ENCODE measurements at places on chromosomes 11 and 22.

DNA sequence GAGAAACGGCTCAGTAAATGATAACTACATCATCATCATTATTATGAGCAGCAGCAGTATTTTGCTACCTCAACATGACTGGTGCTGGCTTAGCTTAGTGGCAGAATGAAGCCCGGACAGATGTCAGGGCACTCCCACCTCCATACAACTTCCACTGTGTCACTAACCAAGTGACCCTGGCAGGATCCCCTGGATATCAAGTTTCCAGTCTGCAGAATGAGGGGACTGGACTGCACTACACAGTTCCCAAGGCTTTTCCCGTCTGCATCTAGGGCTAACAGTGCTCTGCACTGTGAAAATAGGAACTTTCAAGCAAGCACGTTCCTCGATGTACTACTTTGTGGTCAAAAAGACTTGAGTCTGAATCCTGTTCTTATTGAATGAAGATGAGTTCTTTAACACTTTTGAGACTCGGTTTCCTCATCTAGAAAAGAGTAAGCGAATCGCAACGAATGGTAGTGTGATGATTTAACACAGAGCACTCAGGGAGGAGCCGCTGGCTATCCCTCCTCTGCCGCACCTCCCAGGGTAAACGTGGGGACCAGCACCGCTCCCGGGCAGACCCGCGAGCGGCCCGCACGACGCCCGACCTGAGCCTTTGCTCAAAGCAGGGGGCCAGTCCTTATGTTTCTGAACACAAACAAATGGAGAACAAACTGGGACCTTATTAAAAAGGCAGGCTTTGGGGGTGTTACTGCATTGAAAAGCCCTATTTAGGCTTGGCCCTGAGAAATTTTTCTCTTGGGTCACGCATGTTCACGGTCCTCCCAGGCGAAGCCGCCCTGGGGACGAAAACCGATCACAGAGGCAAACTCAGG is 910 bp downstream of the CLTCL1 start:
- no peak for DNase-seq

DNA sequence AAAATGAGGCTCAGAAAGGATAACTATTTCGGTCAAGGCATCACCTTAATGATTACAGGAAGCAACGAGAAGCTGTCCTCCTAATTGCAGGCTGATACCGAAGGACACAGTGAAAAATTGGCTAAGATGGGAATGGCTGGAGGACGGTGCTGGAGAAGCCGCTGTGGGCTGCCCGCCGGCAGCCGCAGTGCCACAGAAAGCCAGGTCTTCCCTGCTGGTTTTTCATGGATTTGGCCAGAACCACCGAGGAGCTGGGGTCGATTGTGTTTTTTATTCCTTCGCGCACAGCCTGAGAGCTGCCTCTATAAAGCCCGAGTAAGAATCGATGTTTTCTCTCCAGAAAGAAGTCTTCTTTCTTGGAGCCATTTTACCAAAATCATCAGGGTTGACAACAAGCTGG is 1484.2 kb downstream of the BRD1 start:
- DNase-seq = no peak

DNA sequence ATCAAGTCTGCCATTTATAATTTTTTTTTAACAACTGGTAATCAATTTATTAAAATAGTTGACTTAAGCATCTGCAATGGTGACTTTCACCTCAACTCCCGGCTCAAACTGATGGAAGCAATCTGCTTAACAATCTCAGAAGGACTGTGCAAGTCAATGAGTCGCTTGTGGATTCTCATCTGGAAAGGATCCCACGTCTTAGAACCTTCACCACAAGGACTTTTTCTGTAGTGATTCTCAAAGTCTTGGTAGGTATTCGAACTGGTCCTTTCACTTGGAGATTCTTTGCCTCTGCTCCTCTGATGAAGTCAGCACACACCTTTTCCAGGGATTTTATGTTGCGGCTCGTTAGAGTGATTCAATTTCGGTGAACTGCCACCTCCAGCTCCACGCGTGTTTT is 7.3 kb downstream of the RSF1 start:
- no peak for DNase-seq

GRCh38 chr22:49880281-49880680 is 26.6 kb downstream of the ZBED4 start:
- no peak for DNase-seq

GRCh38 chr22:31605851-31606585 is 56.0 kb downstream of the PISD start:
- DNase-seq = no peak

DNA sequence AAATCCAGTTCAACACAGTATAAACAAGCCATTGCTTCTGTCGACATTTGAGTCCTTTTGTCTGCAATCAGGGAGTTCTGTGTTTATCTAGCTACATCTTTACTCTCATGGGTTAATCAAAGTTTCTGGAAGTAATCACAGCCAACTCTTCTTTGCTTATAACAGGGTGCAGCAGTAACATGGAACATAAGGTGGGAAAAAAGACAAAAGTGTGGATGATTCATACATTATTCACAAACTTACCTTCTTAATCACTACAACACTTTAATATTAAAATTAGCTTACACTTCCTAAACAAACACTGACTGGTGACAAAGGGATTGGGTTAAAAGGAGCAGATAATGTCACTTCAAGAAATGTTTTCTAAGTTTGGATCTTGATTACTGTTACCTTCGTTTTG is 44.7 kb downstream of the SNX19 start:
- DNase-seq = no peak

DNA sequence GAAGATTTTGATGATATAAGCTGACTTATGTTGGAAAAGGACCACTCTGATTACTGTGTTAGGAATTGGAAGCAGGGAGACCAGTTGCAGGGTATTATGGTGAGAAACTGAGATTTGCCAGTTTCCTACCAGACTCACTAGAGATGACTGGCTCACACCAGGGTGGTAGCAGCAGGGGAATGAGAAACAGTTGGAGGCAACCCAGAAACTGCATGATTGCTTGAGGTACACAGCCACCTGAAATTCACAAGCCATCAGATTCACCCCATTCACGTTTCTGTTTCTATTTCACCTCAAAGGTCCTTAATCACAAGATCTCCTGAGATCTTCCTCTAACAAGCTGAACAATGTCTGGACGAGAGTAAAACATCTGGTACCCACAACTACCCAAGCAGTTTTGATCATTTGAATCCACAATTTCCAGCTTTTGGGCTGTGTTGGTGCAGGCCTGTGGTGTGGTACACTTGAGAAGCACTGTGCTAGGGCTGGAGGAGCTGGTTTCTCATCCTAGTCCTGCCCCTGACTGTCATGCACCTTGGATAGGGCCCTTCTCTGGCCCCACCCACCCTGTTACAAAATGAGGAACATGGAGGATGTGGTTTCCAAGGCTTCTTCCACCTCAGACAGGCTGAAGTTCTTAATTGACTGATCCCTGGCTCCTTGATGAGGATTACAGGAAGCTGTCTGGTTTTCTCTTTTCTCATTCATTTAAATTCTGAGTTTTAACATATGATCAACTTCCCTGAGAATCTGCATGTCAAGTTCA is 233.4 kb downstream of the INSC start:
- DNase-seq = no peak

GRCh38 chr11:132531921-132532320 is 1000.4 kb downstream of the OPCML start:
- DNase-seq = no peak

- no peak for DNase-seq
Measured at GRCh38 chr11:88345949-88346348, 8.4 kb upstream of the CTSC start.

DNA sequence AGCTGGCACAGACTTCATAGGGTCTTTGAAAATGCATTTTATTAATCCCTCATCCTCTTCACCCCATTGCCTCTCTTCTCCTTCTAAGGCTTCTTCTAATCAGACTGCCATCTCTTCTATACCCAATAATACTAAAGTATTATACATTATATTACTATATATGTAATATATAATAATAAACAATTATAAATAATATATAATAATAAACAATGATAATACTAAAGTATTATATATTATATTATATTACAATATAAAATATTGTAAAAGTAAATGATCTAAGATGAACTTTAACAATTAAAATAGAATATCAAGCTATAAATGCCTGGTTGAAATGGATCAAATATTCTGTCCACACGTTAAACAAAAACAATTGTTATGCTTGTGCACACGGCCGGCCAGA is 13.0 kb downstream of the SCGB2A1 start:
- no peak for DNase-seq

DNA sequence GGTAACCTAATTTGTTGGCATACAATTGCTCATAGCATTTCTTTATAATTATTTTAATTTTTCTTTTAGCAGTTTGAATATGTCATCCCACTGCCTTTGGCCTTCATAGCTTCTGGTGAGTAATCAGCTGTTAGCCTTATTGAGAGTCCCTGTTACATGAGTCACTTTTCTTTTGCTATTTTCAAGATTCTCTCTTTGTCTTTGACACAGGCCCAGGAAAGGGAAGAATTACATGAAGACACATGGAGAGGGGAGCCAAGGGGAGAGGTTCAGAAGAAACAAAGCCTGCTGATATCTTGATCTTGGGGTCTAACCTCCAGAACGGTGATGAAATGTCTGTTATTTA is 418.2 kb downstream of the METTL15 start:
- no peak for DNase-seq

DNA sequence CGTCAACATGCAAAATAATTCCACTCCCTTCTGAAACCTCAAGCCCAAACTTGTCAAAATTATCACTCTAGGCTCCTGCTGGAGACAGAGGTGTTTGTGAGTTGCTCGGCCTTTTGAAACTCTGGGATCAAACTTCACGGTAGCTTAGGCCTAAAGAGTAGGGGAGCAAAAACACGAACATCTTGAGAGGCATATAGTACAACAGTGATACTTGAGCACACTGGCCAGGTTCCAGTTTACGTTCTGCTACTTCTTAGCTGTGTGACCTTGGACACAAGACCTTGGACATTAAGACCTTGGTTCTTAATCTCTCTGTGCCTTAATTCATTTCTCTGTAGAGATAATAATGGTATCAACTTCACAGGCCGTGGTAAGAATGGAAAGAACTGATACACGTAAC is 123.5 kb upstream of the LMO1 start:
- DNase-seq = no peak

DNA sequence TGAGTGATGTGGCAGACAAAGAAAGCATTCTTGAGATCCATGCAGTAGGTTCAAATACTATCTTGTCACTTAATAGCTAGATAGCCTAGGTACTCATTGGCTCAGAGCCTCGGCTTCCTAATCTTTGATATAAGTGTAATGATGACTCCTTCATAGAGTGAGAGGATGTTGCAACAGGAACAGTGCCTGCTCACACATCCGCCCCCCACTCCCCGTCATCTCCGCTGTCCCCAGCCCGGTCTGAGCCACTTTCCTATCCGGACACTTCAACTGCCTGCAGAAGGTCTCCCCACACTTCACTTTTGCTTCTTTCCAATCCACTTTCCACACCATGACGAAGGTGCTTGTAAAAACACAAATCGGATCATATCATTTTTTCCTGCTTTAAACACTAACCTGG is 128.8 kb downstream of the NTM start:
- no peak for DNase-seq

- DNase-seq = no peak
Measured at GRCh38 chr11:26480041-26480440, 92.0 kb downstream of the MUC15 start.

GRCh38 chr11:873706-874105 is 31.1 kb downstream of the TSPAN4 start:
- DNase-seq = no peak

DNA sequence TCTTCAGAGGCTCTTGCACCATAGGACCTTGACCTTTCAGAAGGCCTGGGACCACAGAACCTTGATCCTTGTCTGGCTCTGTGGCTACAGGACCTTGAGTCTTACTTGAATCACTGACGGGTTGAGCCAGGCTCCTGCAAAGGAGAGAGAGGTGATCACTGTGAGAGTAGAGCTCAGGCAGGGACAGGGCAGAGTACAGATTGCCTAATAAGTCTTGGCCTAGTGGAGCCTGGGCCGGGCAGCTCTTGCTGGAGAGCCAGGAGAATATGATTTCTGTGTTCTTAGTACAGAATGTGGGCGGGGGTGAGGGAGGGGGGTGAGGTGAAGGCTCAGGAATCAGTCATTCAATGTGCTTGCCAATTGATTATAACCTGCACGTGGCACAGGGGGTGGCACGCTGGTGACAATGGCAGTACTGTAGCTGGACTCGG is 26.0 kb downstream of the SERPINH1 start:
- no peak for DNase-seq

DNA sequence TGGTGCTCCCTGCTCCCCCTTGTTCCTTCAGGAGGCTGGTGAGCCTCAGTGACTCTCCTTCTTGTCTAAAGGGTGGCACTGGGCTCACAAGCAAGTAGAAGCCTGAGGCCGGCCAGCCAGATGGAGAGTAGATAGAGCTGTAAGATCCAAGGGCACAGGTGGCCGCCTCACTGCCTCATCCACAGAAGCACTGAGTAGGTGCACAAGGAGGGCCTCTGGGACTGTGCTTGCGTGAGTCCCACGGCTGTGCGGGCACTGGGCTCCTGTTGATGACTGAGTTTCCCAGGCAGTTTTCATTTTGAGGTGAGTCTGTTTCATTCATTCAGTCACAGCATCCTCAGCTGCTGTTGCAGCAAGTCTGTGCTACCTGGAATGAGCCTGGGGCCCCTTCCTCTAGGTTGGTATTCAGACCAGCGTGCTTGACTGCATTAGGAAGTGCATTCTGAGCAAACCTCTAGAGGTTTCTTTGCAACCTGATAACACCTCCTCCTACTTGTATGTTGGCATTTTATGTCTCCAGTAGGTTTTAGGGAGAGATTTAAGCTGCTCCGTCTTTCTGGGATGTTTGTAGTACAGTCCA is 184.0 kb downstream of the TBC1D22A start:
- DNase-seq = no peak

DNA sequence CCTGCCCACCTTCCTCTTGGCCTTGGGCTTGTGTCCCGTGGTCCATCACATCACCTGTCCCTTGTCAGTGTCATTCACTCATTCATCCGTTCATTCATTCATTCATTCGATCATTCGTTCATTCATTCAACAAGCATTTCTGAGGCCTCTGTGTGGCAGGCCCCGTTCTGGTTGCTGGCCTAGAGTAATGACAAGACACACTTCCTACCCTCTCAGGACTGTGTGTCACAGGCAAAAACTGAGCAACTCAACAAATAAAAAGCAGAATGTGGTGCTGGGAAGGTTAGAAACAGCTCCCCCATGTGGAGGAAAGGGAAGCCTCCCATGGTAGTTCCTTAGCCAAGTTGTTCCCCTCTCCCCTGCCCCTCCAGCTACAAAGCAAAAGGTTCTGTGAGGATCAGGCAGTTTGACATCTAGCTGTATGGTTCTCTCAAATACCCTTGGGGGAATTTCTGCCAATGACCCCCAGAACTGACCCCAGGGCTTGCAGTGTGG is 1.6 kb upstream of the OMP start:
- DNase-seq = no peak

GRCh38 chr11:43737201-43737590 is 56.7 kb downstream of the HSD17B12 start:
- DNase-seq = no peak

Measured in SIG-M5 (cell line).